GM23338 (cell line): ENCODE measurements at places on chromosomes 4 and X.
A peak's percentile ranks its signal among the peaks of the same experiment; 100 is the strongest.

DNA sequence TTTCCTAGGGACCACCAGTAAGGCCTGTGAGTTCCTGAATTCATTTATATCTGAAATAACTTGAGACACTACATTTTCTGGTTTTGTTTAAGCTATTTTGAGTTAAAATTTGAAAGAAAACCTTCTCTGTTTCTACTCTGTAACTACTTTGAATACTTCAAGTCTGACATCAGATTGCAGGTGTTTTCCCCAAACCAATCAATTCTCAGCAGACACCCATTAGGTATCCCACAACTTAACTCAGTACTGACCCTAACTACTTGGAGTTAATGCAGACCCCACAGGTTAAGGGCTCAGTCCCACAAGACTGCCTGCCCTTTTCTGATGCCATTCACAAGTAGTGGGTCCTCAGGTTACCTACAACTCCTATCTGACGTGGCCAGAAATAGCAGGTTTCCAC is 1100.0 kb upstream of the SLIT2 start:
- no peak for DNase-seq

DNA sequence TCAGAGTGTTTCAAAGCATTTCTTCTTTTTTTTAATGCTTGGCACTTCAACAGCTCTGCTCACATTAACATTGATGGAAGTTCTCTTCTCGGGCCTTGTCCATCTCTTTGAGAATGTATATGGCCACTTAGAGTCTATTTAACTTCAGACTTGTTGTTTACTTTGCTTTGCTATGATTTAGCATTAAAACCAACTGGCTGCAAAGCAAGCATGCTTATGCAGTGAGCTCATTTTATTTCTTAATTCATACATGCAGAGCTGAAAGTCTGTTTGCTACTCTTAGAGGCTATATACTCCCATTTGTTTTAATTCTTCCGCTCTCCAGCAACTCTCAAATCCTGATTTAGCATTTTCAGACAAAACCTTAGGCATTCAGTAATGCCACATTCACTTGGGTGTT is 107.6 kb upstream of the PACRGL start:
- DNase-seq, result no peak

- no peak for DNase-seq
These were observed 1.0 kb upstream of the SCLT1 start for GRCh38 chr4:129094347-129094746.

GRCh38 chr4:142366769-142367181 is 479.3 kb downstream of the INPP4B start:
- peak; percentile 16 for DNase-seq

- DNase-seq, result peak; percentile 36
These were observed 157.7 kb downstream of the SPANXN1 start for GRCh38 chrX:145405012-145405411.

GRCh38 chrX:96689991-96690390 is 5.3 kb downstream of the DIAPH2 start:
- DNase-seq, result no peak

GRCh38 chrX:110745288-110745687 is 50.3 kb downstream of the CHRDL1 start:
- DNase-seq, result no peak

DNA sequence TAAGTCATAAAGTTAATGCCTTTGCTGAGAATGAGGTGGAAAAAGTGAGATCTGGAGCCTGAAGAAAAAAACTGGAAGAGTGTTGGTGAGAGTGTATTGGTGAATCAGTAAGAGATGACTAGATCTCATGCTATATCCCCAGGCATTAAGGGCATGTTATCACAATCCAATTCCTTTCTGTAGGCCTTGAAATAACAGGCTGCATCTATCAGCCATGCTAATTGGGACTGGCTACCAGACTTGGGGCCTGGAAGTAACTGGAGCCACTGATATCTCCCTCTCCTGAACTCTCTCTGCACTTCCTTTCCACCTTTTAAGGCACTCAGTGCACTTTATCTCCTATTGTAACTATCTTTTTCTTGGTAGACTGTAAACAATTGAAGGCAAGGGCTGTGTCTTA is 88.8 kb upstream of the HPRT1 start:
- no peak for DNase-seq

DNA sequence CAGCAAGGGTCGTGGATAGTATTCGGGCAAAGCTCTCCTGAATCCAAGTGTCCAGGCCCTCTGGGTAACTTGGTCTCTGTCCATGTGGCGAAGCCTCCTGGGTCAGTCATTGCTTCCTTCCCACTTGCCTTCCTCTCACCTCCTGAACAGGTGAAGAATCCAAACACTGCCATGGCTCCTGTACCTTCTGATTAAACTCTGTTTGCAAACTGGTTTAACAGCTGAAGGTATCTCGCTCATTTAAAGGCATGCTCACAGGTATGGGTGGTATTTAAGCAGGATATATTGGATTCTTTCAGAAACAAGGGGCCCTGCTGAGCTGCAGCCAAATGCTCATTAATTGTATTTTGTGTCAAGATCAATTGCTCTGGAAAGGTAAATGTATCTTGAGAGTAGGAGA is 28.2 kb downstream of the FHDC1 start:
- no peak for DNase-seq

- DNase-seq, result no peak
These were observed 26.7 kb downstream of the SMARCA1 start for GRCh38 chrX:129496625-129497024.

DNA sequence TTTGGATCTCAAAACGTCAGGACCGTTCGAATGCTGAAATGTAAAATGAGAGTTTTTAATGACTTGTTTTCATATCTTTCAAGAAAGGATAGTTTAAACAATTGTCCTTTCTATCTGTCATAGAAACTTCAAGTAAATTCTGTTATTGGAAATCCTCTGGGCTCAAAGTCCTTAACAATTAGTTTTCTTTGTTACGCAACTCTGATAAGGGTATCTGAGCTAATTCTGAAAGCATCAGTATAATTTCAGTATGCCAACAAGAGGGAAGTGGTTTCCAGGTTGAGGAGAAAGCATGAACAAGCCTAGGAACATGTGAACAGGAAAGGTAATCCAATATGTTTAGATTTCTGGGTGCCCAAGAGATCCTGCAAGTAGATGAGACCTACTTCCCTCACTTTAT is 22.0 kb downstream of the ADH7 start:
- no peak for DNase-seq

- DNase-seq, result no peak
These were observed 730.7 kb upstream of the SLIT2 start for GRCh38 chr4:19520939-19521520.

GRCh38 chr4:182346675-182347375 is 103.6 kb downstream of the TENM3 start:
- DNase-seq, result no peak

DNA sequence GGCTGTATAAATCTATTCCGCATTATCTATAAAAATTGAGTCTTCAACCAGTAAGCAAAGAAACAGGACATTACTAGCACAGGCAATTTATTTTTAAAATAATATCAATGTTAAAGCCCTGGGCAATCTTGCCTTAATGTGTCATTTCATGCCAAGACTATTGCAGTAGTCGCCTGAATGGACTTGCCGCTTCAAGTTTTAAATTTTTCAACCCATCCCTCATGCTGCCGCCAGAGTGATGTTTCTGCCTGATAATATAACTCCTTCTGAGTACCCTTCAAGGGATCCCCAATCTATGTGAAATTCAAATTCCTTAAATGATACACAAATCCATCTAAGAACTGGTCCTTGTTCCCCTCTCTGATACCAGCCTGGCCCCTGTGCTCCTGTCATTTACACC is 66.9 kb downstream of the PRSS12 start:
- no peak for DNase-seq
